ENCODE measurements at places on chromosomes 6 and 20.
A peak's percentile ranks its signal among the peaks of the same experiment; 100 is the strongest.

DNA sequence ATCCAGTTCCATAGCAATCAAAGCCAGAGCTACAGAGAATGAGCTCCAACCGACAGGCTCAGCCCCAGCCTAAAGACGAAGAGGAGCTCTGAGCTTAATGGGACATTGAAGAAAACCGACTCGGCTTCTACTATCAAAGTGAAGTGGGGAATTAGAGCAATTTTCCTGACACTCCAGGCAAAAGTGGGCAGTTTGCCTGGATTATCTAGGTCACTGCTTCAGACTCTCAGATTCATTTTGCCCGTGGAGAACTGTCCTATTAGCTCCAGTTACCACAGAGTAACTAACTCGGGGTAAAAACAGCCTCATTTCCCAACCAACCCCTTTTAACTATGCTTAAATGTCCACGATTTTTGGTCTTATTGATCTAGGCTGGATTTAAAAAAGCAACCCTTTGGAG lies 592.1 kb upstream of the NRSN1 start:
- DNase-seq: peak; percentile 35

GRCh38 chr6:138973466-138974153 lies 14.4 kb downstream of the REPS1 start:
- peak; percentile 64 for DNase-seq

DNA sequence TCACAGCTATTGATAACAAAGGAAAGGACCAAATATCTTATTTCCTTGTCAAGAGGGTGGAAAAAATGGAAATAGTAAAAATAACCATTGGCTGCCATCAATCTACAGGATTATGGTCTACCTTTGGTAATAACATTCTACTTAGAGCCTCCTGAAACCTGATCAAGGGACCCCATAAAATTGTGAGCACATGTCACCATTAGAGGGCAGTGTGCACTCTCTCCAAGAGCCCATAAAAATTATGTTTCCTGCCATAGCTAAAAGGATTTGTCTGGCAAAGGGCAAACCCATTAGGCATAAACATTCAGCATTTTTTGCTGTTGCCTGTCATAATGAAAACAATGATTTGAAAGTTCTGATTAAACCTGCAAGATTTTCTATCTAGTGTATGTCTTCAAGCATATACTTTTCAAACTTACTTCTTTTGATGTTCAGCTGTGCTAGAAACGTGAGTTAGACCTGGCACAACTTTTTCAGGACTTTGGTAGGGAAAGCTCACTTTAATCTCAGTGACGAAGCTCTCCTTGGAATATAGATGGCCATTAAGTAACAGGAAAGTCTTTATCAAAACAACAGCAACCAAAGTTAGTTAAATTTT lies 120.7 kb upstream of the ZFP64 start:
- DNase-seq: peak; percentile 79

- peak; percentile 9 for DNase-seq
These were observed 12.2 kb upstream of the RSPH3 start for GRCh38 chr6:159012201-159012600.

DNA sequence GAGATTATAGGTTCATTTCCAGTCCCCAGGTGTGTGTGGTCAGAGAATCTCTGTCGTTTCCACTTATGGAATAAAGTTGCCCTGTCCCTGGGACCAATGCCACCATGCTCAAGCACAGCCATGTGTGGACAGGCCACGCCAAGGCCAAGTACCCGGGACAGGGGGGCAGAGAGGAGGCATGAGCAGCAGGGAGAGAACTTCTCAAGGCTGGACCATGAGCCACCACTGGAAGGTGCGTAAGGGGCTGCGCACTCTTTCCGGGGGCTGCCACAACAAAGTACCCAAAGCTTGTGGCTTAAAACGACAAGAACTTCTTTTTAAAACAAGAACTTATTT lies 209.2 kb upstream of the KCNQ5 start:
- DNase-seq: no peak

DNA sequence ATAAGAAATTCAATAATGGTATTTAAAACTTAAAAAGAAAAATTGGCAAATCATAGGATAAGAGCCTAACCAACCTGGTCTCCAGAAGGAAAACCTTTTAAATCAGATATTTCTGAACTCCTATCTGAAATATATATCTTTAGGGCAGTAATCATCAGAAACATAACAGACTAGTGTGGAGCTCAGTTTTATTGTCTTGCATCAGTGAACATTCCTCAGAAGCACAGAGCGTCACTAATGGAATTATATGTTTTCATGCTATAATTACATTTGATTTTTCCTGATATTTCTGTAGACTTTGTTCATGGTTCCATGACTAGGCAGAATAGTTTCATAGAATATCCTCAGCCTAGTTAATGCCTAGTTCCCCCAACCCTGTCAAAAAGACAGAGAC lies 262.2 kb downstream of the EYA4 start:
- peak; percentile 21 for DNase-seq

- DNase-seq: no peak
These were observed 180.2 kb downstream of the EPM2A start for GRCh38 chr6:145555084-145555483.

- peak; percentile 84 for DNase-seq
These were observed 2.1 kb downstream of the ZNF341 start for GRCh38 chr20:33733654-33734576.

DNA sequence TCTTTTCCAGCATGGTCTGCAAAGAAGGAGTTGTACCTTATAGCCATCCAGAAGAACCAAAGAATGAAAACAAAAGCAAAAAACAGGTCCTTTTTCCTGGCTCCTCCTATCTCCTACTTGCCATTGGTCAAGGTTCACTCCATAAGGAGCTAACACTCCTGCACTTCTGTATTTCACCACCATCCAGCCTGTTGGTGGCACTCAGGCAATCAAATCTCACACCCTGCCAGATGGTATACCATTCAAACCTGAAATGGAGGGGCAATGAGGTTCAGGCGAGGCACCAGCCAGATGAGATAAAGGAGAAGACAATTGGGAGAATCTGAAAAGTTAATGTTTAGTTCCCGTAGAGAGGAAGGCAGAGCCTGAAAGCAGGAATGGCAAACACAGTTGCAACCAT lies 203.8 kb downstream of the ALDH8A1 start:
- no peak for DNase-seq

- DNase-seq: no peak
These were observed 42.2 kb upstream of the EDN3 start for GRCh38 chr20:59258221-59258621.

GRCh38 chr6:154951345-154952200 lies 43.5 kb upstream of the TIAM2 start:
- no peak for DNase-seq

DNA sequence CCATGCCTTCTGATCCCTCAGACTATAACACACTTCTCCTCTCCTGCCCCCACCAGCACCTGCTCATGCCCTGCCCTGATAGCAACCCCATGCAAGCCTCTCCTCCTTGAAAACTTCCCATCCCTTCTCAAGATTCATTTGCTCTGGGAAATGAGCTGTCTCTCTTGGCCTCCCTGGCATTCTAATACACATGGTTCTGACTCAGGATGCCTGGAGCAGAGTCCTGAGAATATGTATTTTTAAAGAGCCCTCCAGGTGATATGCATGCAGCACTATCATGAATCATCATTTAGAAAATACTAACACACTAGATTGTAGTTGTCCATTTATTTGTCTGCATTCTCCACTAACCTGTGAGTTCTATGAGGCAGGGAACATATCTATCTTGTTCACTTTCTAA lies 26.6 kb downstream of the HDGFL1 start:
- peak; percentile 2 for DNase-seq

GRCh38 chr6:31068669-31069340 lies 43.6 kb downstream of the C6orf15 start:
- DNase-seq: peak; percentile 82

DNA sequence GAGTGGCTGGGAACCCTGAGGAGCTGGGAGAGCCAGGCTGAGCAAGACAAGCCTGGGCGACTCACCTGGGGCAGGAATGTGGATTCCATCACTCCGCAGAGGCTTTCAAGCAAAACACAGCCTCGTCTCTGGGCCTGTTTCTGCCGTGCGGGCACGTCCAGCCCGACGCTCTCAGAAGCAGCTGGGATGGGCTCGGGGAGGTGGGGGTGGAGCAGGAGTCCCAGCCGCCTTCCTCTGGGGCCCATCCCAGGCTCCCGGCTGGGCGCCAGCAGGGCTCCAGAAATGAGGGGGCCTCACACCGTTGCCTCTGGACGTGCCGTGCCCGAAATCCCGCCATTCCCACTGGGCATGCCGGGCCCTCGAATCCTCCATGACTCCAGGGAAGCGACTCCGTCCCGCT lies 8.7 kb upstream of the RPS21 start:
- no peak for DNase-seq

- no peak for DNase-seq
These were observed 5.2 kb downstream of the SDC4 start for GRCh38 chr20:45342855-45343531.

GRCh38 chr6:43714311-43715055 lies 26.9 kb upstream of the MRPS18A start:
- DNase-seq: peak; percentile 33

DNA sequence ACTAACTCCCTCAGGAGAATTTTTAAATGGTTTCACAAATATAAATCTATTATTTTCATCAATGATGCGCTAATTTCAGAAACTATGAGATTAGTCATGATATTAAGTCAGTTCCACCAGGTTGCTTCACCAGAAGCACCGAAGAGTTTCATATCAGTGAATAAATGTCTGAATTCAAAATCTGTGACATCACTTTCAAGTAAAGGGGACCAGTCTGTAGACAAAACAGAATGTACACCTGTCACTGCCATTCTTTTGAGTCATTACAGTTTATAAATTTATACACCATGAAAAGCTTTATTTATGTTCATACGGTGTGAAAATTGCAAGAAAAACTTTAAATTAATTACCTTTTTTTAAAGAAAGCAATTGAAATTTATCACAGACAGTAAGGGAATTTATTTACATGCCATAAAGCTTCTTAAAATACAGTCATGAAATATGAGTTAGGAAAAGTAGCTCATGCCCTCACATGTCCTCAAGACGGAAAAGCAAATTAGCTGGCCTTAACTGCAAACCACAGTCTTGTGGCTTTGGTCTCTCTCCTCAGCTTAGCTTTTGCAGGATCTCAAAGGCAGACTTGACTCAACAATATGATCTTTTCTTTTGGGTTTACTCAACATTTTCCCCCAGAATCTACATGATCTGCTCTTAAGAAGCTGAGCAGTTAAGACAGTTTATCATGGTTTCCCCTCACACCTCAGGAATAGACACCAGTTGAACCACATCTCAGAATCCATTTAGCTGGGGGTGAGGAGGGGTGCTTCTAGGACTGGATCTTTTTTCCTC lies 177.7 kb upstream of the MCHR2 start:
- DNase-seq: peak; percentile 38

- no peak for DNase-seq
These were observed 16.0 kb upstream of the SNTA1 start for GRCh38 chr20:33459599-33459998.

DNA sequence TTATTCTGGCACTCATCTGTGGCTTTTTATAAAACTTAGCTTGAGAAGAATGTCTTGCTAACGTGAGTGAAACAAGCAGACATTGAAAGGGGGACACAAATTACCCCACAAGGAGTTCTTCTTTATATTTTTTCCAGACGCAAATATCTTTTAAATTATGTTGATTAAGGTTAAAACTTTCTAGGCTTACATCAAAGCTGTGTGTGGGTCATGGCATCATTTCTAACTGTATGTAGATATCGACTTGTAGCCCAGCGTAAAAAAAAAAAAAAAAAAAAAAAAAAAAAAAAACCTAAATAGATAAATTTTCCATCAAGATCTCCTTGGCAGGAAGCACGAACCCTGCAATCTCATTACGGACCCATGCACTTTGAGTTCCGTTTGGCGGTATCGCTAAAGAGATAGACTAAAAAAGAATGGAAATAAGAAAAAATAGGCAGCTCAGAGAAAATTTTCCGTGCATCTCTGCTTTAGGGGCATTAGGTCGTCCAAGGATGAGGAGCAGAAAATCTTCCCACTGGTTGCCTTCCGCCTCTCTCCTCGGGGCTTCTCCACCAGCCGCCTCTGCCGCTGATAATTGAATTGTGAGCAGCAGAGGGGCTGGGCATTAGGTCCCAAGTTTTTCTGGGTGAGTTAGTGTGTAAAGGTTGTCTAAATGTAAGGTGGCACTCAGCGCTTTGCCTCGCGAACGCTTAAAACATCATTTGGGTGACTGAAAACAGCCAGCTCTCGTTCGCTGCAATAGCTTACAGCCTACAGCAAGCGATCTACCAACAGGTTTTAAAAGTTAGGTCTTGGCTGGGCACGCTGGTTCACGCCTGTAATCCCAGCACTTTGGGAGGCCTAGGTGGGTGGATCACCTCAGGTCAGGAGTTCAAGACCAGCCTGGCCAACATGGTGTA lies 194.0 kb downstream of the TRIM27 start:
- no peak for DNase-seq

- no peak for DNase-seq
These were observed 754.5 kb downstream of the PTPRT start for GRCh38 chr20:42435230-42435629.

DNA sequence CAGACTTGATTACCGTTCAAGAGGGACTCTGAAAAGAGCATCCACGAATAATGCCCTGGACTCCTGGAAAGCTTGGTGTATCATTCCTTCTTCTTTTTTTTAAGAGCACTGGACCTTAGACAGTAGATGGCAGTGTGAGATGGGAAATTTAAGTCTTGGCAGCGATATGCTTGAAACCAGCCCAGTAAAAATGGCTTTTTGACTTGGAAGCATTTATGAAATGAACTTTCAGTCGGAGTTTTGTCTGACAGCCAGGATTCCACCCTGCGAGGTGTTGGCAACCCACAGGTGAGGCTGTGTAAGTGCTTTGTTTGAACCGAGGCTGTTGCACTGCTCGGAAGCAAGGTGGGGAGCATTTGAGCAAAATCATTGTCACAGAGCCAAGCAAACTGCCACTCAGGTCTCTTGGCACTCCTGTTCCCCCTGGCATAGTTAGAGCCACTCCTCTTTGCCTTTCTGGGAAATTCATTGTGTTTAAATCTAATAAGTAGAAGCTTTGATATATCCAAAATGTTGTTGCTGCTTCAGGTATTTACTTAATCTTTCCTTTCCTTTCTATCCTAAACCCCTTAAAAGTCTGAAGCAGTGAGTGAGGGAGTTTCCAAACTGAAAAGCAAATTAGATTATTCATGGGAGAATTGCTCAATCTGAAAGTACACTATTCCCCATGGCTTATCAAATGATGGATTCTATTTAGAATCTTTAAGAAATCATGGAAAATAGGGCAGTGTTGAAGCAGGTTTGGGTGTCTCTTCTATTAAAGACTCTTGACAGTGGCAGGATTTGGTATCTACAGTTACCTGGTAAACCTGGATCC lies 272.8 kb upstream of the SLC35B3 start:
- DNase-seq: peak; percentile 29

DNA sequence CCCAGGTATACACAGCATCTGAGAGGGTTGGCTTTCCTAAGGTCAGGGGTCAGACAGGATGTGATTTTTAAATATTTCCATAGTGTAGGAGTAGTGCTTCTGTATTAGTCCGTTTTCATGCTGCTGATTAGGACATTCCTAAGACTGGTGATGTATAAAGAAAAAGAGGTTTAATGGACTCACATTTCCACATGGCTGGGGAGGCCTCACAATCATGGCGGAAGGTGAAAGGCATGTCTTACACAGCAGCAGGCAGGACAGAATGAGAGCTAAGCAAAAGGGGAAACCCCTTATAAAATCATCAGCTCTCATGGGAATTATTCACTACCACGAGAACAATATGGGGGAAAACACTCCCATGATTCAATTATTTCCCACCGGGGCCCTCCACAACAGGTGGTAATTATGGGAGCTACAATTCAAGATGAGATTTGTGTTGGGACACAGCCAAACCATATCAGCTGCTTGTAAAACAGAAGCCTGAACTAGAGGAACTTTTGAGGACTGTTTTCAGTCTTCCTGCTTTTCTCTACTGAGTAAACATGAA lies 91.0 kb upstream of the MEI4 start:
- no peak for DNase-seq

Data from GM23248 (cell line).